Activated T-cell treated with anti-CD3 and anti-CD28 coated beads, Interleukin-2, amount 50 U/mL, for 48 hours (primary cell): ENCODE measurements at places on chromosomes 16 and 17.
A peak's percentile ranks its signal among the peaks of the same experiment; 100 is the strongest.

DNA sequence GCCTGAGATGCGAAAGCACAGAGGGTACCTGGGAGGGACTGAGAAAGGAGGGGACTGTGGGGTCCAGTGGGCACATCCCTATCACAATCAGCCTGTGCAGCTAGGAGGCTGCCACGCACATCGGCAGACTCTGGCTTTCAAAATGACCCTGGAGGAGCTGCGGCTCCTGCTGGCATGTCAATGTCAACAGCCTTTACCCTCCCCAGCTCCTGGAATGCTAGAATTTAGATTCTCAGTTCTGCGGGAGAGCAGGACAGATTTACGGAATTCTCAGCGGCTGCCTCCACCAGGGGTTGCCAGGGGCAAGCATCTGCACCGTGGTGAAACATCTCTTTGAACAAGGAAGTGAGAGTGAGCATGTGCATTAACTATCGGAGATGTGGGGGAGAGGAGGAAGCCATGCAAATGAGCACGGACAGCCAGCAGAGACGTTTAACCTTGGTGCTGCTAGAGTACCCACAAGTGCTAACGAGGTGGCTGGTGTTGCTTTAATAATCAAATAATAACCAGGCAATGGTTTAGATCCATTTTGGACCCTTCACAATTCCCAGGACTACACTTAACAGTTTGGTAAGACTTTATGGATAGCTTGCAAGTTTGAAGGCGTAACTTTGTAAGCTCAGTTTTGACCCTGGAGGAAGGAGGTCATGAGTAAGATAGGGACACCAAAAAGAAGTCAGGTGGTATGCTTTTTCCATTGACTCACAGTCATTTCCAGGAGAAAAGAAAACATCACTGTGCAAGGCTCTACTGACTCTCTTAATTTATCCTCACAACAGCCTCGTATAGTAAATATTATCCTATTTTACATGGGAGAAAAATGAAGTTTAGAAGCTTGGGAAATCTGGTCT, 54.1 kb downstream of the XYLT1 start:
- DNase-seq: peak; percentile 72

GRCh38 chr17:2939714-2940351, 123.6 kb downstream of the OR1D5 start:
- DNase-seq: no peak

DNA sequence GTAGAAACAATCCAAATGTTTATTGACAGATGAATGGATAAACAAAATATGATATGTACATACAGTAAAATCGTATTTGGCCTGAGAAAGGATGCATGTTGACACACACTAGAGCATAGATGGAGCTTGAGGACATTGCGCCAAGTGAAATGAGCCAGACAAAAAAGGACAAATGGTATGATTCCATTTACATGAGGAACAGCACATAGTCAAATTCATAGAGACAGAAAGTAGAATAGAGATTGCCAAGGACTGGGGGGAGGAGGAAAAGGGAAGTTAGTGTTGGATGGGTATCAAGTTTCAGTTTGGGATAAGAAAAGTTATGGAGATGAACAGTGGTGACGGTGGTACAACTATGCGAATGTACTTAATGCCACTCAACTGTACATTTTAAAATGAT, 47.9 kb downstream of the COPRS start:
- no peak for DNase-seq

- DNase-seq: no peak
Observed at GRCh38 chr16:4452674-4453073, 21.8 kb downstream of the NMRAL1 start.

DNA sequence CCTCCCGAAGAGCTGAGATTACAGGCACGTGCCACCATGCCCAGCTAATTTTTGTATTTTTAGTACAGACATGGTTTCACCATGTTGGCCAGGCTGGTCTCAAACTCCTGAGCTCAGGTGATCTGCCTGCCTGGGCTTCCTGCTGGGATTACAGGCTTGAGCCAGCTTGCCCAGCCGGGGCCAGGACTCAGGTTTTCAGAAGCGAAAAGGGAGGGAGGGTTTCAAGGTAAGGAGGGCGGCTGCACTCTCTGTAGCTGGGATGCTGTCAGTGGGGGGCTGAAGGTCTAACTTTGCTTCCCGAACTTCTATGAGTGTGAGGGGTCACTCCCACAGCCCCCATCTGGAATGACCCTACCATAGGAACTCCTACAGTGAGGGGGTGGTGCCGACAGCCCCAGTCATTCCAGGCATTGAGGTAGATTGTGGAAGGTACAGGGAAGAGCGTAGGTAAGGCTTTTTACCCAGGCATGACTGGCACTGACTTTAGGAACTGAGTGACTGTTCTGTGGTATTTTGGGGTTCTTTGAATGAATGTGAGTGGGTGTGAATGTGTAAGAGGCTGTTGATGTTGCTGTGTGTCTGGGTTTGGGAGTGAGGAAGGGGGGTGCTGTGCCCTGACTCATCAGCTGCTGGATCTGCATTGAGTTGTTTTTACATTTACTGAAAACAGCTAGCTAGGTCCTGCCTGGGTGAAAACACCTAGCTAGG, 3.8 kb upstream of the C1QL1 start:
- DNase-seq: peak; percentile 70

- DNase-seq: no peak
Observed at GRCh38 chr17:73874008-73874720, 229.9 kb upstream of the SDK2 start.

DNA sequence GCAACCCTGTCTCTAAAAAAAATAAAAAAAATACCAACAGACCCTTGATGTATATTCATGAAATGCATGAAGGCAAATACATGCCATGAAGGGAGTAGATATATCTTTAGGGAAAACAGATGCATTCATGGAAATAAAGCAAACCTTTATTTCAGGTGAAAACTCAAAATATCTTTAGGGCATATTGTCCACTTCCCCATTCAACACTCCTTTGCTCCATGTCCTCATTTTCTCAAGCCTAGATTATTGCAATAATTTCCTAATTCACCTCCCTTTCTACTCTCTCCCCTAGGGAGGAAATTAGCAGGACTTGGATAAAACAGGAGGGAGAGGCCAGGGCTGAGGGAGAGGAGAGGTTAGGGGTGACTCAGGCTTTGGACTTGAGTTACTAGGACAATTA, 5.7 kb upstream of the VPS25 start:
- no peak for DNase-seq

GRCh38 chr16:50567651-50568050, 19.5 kb downstream of the NKD1 start:
- no peak for DNase-seq

DNA sequence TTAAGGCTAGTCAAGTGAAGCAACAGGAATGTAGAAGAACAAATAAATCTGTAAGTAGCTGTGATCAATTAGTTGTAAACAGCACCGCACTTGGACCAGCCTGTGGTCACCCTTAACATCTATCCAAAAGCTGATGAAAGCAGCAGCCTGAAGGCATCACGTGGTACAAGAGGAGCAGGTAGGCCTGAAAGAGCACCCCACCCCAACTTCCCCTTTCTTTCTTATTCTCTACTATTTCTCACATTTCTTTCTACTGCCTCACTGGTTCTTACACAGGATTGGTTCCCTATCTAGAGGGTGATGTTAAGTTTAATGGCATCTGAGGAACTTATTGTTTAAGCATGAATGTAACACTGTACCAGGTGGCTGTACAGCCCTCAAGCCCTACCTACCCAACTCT, 42.6 kb upstream of the CLEC18B start:
- DNase-seq: no peak

DNA sequence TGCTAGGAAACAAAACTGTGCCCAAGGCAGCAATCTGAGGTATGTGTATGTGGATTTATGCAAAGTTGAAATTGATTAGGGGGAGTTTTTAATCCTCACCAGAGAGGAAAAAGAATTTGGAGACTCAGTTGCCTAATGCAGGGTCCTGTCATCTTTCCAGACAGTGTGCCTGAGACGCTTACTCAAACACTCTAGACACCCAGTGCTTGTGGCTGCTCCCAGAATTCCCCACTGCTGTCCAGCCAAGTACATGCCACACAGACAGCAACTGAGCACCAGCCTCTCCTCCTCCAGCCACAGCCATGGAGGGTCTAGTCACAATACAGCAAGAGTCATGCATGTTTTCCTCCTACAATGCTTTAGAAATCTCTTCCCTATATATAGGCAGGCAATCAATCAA, 118.1 kb downstream of the HIC1 start:
- DNase-seq: no peak

DNA sequence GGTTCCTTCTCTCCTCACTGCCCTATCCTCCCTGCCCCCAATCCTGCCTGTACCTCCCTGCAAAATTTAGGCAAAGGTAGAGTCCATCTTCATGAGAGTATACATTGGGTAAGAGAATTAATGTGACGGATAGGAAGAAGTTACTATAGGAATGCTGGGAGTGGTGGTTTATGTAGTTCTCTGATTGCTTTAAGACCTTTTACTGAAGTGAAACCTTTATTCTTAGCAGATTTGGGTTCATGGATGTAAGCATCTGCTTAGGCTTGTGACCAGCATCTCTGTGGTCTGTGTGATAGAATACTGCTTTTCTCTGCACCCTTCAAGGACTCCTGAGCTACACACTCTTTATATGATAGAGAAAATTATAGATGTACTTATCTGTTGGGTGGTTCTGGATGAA, 127.3 kb downstream of the PRKCA start:
- no peak for DNase-seq

- DNase-seq: peak; percentile 76
Observed at GRCh38 chr17:29155227-29155965, 24.8 kb downstream of the MYO18A start.

GRCh38 chr17:36443777-36444176, 42.7 kb upstream of the ZNHIT3 start:
- no peak for DNase-seq

DNA sequence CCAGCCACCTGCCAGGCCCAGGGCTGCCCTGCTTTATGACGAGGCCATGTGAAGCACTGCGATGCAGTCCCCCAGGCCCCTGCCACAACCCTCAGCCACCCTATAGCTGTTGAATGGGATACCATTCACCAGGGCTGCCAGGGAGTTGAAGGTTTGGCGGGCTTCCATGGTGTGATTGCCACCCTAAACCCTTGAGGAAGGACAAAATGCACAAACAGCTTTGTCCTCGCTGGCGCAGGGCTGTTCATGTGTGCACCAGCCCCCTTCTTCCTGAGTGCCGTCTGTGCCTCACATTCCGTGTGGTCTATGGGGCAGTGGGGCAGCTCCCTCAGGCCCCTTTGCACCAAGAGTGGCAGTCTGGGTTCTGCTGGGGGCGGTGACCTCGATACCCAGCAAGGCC, 25.3 kb downstream of the NARF start:
- DNase-seq: no peak

GRCh38 chr16:68000450-68000849, 1.2 kb upstream of the DPEP2 start:
- DNase-seq: no peak

DNA sequence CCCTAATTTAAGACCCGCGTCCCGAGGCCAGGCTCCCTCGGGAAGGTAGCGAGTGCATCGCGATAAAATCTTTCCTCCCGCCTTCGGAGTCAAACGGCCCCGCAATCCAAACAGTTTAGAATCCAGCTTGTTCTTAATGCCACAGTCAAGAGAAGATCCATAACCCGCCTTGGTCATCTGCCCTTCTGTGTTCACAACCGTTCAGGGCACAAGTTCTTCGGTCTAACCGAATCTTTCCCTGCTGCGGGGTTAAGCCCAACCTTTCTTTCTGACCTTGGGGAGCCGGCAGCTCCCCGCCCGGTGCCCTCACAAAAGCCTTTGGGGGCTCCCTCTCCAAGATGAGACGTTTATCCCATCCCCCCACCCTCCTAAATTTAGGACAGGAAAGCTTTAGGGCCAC, 30.3 kb downstream of the CPSF4L start:
- peak; percentile 39 for DNase-seq

DNA sequence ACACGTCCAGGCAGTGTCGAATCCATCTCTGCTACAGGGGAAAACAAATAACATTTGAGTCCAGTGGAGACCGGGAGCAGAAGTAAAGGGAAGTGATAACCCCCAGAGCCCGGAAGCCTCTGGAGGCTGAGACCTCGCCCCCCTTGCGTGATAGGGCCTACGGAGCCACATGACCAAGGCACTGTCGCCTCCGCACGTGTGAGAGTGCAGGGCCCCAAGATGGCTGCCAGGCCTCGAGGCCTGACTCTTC, 7.2 kb upstream of the CD68 start:
- DNase-seq: no peak

DNA sequence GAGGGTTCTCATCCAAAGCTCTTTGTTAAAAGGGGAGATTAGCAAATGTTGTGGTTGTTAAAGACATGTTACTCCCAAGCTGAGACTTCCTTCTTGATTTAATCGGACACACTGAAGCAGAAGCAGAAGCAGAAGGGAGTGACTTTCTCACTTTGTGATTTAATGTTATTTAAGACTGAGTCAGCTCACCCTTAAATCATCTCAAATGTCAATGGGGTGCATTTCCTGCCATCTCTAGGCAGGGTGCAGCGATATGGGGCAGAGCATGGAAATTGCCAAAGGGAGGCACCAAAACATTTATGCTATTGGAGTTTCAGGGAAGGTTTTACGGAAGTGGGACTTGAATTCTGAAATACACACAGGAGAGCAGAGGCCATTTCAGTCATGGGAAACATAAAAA, 283.6 kb downstream of the ABCC12 start:
- no peak for DNase-seq

GRCh38 chr16:52578829-52579498, 32.0 kb upstream of the TOX3 start:
- DNase-seq: no peak

GRCh38 chr16:56424791-56425438, 430 bp downstream of the AMFR start:
- peak; percentile 66 for DNase-seq

- no peak for DNase-seq
Observed at GRCh38 chr17:40958086-40958953, 8.4 kb downstream of the KRT39 start.
